ENCODE measurements at places on chromosomes 12 and 14.

DNA sequence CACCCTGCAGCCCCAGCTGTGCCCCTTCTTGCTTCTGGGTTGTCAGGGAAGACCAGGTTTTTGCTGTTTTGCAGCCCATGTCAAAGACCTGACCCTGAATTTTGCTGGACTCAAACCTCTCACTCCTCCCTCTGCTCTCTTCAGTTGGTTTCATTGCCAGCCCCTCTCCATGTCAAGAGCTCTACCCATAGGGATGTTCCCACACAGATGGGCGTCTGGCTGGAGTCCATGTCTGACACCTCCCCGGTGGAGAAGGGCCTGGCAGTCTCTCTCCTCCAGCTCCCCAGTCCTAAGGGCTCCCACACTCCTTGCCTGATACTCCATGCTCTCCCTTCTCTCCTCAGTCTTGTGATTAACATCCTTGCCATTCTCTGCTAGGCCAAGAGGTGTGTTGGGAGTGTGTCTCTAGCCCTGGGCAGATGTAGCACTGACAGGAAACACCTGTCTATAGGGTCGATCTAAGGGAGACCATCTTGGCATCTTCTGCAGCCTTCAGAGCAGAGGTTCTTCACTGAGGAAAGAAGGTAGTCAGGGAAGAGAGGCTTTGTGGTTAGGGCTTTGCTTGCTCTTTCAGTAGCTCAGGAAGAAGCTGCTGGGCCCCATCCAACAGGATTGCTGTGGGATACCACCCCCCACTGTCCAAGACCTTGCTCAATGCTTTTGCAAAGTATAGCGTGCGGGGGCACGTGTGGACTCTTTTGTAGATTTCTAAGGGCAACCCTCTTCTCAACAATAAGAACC, 4.7 kb downstream of the ASIC1 start:
- DNase-seq = no peak

DNA sequence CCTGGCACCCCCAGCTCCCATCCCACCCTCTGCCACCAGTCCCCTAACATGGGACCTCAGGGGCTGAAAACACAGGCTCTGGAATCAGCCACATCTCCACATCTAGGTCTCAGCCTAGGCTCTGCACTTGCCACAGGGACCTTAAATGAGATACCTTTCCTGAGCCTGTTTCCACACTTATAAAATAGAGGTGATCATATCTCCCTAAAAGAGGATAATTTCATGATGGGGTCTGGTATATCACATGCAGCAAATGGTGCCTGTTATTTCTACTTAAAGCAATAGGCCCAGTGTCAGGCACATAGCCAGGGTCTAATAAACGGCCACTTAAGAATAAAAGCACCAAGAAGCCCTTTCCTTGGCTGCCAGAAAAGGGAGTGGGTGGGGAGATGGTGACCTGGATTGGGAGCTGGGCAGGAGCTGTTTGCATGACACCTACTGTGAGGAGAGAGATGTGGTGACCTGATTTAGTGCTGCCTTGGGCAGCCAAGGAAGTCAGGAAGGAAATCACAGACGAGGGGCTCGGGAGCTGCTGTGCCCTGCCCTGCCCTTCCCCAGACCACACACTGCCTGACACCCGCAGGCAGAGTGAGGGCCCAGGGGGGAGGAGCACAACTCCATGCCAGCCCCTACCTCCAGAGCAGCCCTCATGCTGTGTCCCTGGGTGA, 71.2 kb downstream of the IRF2BPL start:
- no peak for DNase-seq

GRCh38 chr14:23406244-23406643, 1.8 kb downstream of the MYH6 start:
- no peak for DNase-seq

DNA sequence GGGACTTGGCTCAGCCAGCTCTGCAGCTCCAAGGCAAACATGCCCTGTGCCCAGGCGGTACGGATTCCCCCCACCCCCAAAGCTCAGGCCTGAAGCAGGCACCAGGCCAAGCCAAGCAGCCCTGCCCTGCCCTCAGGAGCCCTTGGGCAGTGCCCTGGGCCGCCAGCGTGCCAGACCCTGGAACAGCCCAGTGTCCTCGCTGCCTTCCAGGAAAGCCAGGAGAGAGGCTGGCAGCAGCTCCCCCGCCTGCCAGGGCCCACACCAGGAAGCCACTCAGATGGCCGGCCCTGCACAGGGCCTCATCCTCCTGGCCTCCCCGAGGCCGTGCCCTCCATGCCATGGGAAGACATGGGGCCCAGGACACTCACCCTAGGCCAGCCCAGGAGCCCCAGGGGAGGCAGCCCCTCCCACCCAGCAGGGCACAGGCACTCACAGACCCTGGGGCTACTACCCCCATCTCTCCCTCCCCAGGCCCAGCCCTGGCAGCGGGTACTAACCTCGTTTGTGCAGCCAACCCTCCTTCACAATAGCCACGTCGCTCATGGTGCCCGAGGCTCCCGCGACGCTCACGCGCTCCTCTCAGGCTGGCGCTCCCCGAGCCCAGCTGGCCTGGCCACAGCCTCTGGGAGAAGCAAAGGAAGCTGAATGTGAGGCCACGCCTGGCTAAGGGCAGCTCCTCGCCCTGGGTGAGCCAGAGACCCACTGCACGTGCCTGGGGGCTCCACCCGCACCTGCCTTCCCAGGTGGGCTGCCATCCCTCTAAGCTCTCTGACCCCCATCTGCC, 3.3 kb downstream of the AKT1 start:
- DNase-seq = no peak

DNA sequence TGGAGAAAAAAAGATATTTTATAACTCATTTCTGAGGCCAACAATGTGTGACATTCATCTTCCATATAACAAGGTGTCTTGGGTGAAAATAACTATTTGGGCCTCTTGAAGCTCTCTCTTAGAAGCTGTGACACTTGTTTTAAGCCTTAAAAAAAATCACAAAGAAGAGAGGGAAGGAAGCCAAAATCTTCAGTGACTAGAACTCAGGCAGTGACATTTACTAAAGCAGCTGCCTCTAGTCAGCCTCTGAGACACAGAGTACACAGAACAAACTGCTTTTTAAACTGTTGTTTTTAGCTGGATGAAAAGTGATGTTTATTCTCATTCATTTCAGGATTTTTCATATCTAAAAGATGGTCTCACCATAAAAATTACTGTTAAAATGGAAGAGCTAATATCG, 793.6 kb downstream of the GALC start:
- DNase-seq = no peak

- DNase-seq = no peak
Measured at GRCh38 chr14:64725261-64725815, 21.1 kb downstream of the PLEKHG3 start.

DNA sequence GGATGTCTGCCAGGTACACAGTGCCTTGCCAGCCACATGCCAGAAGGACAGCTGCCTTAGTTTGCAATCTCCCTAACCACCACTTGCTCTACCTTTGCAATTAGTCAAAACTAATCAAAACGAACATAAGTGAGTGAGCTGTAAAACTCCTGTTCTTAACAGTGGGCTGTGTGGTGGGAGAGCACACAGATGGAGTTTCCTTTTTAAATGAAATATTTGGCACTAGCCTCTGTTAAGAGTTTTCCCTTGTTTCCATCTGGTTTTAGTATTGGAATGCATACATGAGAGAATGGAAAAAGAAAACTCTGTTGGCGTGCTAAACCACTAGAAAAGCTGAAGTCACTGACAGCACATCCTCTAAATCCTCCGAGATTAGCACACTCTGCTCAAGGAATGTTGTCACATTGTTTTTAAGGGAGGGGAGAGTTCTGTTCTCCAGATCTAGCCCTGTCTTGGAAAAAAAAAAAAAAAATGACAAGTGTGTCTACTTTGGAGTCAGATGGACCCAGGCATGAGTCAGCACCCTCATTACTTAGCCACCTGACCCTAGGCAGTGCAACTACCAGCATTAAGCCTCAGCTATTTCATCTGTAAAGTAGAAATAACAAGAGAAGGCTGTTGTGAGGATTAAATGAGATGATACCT, 83.9 kb downstream of the STXBP6 start:
- peak; percentile 45 for DNase-seq

DNA sequence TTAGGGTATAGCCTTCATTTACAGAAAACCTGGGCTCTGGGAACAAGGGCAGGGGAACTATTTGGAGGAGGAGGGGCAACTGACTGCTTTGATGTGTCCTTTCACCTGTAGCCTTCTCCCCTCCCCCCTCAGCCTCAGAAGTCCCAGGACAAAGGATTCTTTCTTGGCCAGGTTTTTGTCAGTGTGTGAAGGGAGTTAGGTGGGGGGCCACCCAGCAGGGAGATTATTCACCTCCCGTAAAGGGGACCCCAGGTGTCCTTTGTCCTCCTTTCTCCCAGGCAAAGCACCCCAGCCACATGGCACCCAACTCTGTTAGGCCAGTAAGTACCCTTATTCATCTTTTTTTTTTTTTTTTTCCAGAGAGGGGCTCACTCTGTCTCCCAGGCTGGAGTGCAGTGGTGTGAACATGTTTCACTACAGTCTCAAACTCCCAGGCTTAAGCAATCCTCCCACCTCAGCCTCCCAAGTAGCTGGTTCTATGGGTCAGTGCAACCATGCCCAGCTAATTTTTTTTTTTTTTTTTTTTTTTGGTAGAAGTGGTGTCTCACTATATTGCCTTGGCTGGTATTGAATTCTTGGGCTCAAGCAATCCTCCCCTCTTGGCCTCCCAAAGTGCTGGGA, 723 bp upstream of the NFE2 start:
- DNase-seq = no peak

DNA sequence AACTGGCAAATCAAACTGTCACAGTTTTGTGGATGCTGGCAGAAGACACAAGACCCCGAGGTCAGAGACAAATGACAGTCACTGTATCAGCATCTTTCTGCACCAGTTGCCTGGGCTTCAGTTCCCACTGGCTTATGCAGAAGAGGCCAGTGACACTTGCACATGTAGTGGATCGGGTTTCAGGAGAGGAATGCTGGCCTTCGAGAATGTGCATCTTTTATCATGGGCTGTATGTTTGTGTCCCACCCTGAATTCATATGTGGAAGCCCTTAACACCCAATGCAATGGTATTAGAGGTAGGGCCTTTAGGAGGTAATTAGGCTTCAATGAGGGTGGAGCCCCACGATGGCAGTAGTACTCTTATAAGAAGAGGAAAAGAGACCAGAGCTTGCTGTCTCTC, 150.9 kb downstream of the SLC15A4 start:
- no peak for DNase-seq

DNA sequence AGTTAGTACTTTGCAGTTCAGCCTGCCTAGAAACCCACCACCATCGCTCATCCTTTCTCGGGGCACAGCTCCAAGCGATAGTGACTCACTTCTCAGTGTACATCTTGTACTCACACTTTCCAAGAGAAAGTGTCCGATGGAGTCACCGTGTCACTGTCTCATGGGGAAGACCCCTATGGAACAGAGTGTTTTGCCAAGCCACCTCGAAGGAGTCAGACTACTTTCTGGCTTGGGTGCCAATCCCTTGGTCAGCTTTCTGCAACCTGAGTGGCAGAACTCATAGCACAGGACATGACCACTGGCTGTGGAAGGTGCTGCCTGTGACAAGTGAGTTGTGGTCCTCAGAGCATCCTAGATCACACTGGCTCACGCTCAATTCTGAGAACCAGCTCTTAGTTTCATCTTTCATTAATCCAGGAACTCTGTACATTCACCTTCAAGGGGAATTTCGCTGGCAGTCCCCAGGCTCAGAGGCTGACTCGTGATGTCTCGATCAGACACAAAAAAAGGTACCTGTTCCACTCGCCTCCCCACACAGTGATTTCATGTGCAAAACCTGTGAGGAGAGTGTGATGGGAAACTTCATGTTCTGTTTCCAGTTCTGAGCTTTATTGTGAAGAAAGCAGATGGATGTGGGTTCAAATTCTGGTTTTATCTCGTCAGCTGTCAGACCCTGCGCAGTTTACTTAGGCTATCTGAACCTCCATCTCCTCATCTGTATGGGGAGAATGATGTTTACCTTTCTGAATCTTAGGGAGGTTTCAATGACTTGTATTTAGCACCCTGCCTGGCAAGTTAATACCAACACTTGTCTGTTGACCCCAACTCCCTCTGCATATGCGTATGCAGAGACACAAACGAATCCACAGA, 127.3 kb upstream of the CCND2 start:
- DNase-seq = no peak

DNA sequence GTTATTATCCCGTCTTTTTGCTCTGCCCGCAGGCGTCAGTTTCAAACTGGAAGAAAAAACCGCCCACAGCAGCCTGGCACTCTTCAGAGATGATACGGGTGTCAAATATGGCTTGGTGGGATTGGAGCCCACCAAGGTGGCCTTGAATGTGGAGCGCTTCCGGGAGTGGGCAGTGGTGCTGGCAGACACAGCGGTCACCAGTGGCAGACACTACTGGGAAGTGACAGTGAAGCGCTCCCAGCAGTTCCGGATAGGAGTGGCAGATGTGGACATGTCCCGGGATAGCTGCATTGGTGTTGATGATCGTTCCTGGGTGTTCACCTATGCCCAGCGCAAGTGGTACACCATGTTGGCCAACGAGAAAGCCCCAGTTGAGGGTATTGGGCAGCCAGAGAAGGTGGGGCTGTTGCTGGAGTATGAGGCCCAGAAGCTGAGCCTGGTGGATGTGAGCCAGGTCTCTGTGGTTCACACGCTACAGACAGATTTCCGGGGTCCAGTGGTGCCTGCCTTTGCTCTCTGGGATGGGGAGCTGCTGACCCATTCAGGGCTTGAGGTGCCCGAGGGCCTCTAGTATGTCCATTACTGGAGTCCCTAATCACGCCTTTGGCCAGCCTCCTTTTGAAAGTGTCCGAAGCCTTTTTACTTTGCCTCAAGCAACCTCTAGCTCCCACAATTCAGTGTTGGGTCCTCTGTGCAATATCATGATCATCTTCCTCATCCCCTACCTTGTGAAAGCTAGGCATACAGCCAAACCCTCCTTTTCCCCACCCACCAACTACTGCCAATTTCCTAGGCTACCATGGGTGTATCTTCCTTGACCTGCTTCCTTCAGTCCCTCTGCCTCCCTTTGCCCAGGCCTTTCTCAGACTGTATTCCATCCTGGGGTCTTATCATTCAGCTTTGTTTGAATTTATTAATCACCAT, 891 bp downstream of the SPRYD4 start:
- DNase-seq = no peak

GRCh38 chr14:64210216-64210615, 84.0 kb downstream of the ESR2 start:
- DNase-seq = no peak

DNA sequence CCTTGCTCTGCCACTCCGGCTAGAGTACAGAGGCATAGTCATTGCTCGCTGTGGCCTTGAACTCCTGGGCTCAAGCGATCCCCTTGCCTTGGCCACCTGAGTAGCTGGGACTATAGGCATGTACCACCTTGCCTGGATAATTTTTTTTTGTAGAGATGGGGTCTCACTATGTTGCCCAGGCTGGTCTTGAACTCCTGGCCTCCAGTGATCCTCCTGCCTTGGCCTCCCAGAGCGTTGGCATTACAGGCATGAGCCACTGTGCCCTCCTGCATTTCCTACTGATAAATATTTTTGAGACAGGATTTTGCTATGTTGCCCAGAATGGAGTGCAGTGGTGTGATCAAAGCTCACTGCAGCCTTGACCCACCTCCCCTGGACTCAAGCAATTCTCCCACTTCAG, 9.4 kb downstream of the EMG1 start:
- no peak for DNase-seq

GRCh38 chr12:102439426-102440405, 40.6 kb downstream of the IGF1 start:
- no peak for DNase-seq

- DNase-seq = no peak
Measured at GRCh38 chr12:89988188-89988915, 279.7 kb upstream of the ATP2B1 start.
